ENCODE measurements at places on chromosomes 2 and 18. TPM values are rescaled to one million over a fixed set of nuclear protein-coding genes. Genes with fewer than 3 reads are reported as not detected.

GRCh38 chr2:69482471-69482870, 45.2 kb upstream of the NFU1 start:
- peak; percentile 21 for DNase-seq

DNA sequence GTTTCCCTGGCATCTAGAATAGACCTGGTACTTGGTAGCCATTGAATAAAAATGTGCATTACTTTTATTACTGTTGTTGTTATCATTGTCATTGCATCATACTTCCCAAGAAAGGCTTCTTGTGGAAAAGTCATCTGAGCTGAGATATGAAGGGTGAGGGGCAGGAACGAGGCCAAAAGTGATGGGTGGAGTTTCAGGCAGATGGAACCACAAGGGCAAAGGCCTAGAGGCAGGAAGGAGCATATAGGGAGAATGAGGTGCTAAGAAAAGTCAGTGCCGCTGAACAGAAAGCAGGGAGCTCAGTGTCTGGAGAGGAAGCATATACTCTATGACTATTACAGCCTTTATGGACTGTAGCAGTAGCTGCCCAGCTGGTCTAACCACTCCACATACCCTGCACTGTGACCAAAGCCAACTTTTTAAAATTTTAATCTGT, 219.3 kb downstream of the SPP2 start:
- DNase-seq: no peak

GRCh38 chr2:134257965-134258683, 4.3 kb downstream of the MGAT5 start:
- no peak for DNase-seq

DNA sequence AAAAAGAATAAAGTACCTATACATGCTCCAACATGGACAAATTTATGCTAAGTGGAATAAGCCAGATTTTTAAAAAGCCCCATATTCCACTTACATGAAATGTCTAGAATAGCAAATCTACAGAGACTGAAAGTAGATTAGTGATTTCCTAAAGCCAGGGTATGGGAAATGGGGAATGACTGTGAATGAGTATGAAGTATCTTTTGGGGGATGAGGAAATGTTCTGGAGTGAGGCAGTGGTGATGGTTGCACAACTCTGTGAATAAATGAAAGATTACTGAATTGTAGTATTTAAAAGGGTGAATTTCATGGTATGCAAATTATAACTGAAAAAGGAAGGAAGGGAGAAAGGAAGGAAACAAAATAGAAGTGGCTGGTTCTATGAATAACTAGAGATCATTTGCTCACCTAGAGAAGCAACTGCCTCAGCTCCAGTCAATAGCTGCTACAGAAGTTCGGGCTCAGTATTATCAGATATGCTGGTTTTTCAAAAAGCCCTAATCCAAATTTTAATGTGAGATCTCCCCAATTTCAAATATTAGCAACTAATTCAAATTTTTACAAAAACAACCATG, 39.3 kb downstream of the MAP3K2 start:
- peak; percentile 14 for DNase-seq

DNA sequence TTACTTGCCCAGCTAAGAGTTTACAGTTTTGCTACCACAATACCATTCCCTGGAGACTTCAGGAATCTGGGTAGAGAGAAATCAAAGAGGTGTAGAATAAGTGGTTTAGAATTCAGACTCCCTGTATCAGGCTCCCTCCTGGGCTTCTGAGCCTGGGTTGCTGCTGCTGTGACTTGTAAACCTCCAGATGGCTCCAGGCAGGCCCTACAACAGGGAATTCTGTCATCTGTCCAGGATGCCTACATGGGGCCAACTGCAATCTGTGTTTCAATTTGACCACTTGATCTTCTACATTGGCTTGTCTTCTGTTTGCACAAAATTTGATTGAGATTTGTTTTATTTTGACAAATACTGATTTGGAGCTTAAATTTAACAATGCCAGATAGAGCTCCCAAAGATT, 183.9 kb downstream of the RAD51AP2 start:
- no peak for DNase-seq

The L3MBTL4 gene
- 3.0 TPM for polyA plus RNA-seq

DNA sequence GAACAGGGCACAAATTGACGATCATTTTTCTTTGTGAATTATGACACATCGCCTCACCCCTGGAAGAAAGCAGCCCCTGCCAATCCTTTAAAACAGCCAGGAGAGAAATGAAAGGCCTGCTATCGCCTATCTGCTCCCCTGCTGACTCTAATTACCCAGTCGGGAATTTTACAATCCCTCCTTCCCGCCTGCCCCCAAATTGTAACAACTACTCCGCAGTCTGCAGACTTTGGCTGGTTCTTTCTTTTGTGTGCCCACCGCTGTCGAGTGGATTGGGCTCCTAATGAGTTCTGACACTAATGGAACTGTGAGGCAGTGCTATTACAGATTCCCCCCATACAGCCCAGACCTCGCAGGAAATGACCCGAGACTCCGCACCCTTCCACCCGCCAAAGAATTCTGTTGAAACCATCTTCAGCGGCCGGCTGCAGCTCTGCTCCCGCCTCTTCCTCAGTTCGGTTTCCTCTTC, 281.2 kb upstream of the PARD3B start:
- no peak for DNase-seq

The GCG gene
- polyA plus RNA-seq: not detected

The TEX51 gene
- not detected for polyA plus RNA-seq

GRCh38 chr2:185181901-185182300, 556.7 kb upstream of the FSIP2 start:
- DNase-seq: no peak

- DNase-seq: no peak
These were observed 119.0 kb upstream of the KLHL14 start for GRCh38 chr18:32891797-32892196.

The LDLRAD4 gene
- polyA plus RNA-seq: 13.9 TPM

- DNase-seq: no peak
These were observed 32.7 kb downstream of the NEMP2 start for GRCh38 chr2:190501702-190502407.

The RAB17 gene
- polyA plus RNA-seq: not detected

- DNase-seq: no peak
These were observed 72.6 kb downstream of the EPAS1 start for GRCh38 chr2:46369783-46370182.

The GKN1 gene
- polyA plus RNA-seq: not detected

GRCh38 chr2:129877795-129878775, 101.4 kb upstream of the RAB6C start:
- peak; percentile 71 for DNase-seq

DNA sequence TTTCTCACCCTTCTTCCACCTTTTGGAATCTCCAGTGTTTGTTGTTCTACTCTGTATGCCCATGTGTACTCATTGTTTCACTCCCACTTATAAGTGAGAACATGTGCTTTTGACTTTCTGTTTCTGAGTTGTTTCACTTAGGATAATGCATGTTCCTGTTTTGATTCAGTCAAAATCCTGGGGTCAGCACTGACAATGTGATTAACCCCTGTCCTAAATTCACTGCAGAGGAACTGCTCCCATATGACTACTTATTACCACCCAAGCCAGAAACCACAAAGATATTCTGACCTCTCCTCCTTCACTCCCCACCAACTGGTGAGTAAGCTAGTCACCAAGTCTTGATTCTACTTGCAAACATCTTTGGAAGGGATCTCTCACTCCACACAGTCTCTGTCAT, 251.4 kb upstream of the TCF4 start:
- DNase-seq: no peak

GRCh38 chr2:118806797-118807667, 40.4 kb downstream of the EN1 start:
- no peak for DNase-seq

The UGT1A10 gene
- not detected for polyA plus RNA-seq

GRCh38 chr2:163247156-163247846, 408.7 kb upstream of the KCNH7 start:
- DNase-seq: no peak

DNA sequence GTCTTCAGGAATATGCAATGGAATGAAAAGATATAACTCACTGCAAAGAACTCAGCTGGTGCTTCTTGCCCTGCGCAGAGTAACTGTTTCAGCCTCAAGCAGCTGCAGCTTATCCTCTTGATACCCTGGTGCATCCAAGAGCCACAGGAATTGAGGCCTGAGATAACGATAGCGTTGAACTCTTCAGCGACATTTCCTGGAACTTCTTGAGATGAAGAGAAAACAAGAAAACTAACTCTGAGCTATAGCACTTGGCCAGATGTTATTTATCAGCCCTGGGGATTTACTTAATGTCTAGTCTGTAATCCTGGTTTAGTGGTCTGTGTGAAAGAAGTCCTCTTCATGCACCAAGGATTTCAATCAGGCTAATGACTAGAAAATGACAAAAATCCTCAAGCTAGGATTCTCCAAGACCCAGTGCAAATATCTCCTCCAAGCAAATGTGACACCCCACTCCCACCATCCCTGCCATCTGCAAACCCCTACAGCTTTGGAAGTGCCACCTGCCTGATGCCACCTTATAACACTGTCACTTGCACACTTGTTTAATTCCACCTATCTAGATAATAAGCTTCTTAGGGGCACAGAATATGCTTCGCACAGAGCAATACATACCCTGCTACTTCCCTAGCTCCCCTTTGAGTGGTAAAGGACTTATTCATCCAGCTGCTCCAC, 40.6 kb downstream of the EHD3 start:
- no peak for DNase-seq

The CD207 gene
- polyA plus RNA-seq: not detected

DNA sequence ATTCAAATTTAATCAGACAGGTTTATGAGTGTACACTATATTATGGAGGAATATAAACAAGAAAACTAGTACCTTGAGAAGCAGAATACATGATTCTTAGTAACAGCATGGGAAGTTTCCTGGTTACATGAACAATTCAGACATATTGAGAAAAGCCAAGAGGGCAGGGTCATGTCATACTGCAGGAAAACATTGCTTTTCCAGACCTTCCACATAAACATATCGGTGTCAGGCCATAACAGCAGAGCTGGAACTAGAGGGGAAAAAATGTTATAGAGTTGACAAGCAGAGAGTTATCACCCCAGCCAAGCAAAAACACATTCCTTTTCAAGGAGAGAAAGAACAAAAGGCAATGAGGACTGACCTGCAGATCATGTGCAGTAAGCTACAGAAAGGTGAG, 74.7 kb upstream of the ZNF236 start:
- no peak for DNase-seq

The GAL3ST2 gene
- 0.10 TPM for polyA plus RNA-seq

GRCh38 chr2:46847185-46847710, 68.4 kb downstream of the MCFD2 start:
- no peak for DNase-seq

DNA sequence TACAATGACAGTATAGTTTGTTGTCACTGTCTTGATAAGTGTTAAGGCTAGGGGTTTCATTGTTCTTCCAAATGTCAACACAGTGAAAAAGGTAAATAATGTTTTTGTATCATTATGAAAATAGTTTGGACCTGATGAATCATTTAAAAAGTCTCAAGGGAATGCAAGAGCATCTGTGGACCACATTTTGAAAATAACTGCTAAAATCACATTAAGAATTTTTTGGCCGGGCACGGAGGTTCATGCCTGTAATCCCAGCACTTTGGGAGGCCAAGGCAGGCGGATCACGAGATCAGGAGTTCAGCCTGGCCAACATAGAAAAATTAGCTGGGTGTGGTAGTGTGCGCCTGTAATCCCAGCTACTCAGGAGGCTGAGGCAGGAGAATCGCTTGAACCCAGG, 10.3 kb downstream of the SCN1A start:
- no peak for DNase-seq

All from B cell (primary cell).